ENCODE measurements at places on chromosomes 16 and 17.

DNA sequence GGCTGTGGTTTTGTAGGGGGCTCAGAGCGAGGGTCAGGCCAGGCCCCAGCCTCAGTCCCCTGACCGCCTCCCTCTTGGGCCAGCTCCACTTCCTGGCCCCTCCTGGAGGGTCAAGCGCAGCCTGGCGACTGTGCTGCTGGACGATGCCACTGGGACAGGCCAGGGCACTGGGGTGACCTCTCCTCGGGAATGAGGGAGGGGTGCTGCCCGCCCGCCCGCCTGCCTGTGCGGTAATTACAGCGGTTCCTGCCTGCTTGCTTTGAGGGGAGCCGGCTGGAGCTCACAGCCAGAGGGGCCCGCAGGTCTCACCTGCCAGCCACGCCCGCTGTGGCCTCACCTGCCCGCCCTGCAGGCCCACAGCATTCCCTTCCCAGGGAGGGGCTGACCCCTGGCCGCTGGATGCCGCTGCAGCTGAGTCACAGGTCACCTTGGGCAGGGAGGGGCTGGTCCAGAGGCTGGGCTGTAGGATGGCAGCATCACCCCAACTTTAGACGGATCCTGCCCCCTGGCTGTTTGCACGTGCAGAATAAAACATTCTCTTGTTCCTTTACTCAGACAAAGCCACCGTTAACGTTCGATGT lies 76.7 kb upstream of the CBX4 start:
- DNase-seq: no peak

DNA sequence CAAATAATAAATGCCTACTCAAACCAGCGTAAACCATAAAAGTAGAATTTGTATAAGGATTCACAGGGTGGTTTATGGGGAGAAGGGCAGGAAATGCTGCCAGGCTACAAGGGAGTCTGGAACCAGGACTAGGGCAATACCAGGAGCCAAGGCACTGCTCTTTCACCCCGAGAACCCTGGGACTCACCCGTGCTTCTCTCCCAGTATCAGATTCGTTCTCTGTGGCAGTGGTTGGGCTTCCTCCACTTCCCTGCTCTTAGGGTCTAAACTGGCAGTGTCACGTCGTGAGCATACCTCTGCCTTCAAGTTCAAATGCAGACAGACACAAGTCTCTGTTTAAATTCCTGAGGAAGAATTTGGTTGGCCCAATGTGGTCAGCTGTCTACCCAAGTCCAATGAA lies 49.3 kb downstream of the PRKCA start:
- DNase-seq: no peak

DNA sequence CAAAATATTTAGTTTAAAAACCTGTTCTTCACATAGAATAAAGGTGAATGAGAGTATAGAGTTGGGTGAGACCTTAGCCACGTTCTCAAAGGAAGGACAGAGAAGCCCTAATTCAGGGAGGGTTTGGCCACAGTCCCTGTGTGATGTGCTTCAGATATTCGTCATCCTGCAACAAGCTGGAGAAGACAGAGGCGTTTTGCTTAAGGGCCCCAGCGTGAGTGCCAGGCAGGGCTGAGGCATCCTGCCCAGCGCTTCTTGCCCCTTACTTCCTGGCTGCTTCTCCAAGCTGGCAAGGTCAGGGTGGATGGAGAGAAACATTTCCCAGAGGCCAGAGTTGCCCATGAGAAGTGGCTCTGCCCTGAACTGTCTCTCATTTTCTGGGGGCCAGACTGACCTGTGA lies 46.9 kb downstream of the AXIN2 start:
- peak; percentile 54 for DNase-seq

DNA sequence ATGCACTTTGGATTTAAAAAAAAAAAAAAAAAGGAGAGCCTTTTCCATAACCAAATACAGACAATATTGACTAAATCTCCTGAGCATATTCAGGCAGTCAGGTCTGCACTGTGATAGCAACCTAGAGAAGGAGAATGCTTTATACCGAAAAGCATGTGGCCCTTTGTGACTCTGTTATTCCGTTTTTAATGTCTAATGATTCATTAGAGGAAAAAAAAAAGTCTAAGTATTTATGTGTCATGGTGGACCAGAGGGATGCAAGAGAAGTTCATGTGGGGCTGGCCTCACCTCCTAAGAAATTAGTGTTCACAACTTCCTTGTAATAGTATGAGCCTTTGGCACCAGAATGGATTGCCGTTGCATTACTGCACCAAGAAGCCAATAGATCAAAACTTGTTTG lies 11.3 kb upstream of the VWA3A start:
- DNase-seq: no peak

DNA sequence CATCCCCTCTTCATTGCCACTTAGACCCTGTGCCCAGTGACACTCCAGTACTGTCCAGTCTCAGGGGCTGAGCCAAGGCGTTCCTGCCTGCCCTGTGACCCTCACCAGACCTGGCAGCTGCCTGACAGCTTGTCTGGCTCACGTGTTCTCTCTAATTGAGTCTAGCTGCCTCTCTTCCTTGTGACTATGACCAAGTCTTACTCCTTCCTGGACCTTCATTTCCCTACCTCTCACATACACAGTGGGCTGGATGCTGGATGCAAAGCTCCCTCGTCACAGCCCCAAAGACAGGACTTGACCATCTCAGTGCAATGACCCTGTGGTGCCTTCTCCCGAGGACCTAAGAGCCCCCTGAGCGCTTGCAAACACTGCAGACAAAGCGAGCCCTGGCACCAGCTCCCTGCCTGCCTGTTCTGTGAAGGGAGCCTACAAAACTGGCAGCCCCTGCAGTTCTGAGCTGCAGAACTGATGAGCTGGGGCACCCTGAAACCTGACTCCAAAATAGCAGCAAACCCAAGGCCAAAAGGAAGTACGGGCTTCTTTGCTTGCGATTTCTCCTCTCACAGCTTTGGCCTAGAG lies 1.7 kb downstream of the DEXI start:
- DNase-seq: no peak

- DNase-seq: no peak
Observed at GRCh38 chr16:70730944-70731343, 45.1 kb upstream of the MTSS2 start.

GRCh38 chr16:72501739-72502593 lies 330.0 kb upstream of the PMFBP1 start:
- peak; percentile 49 for DNase-seq

DNA sequence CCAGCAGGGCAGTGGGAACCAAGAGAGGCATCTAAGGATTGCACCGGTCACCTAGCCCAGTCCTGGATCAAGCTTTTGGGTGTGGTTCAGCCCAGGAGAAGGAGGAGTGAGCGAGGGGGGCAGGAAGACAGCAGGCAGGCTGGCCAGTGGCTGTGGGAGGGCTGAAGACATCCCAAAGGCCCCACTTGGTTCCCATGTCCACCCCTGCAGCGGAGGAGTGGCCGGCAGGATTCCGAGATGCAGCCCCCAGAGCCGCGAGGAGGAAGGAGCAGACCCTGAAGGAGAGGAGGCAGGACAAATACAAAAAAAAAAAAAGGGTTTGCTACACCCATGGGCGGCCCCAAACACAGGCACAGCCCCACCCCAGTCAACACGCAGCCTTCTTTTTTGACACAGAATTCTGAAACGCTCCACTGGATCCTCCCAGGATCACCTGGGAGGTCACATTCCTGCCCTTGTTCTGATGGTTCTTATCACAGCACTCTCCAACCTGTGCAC lies 1.1 kb upstream of the SLC47A2 start:
- DNase-seq: no peak

DNA sequence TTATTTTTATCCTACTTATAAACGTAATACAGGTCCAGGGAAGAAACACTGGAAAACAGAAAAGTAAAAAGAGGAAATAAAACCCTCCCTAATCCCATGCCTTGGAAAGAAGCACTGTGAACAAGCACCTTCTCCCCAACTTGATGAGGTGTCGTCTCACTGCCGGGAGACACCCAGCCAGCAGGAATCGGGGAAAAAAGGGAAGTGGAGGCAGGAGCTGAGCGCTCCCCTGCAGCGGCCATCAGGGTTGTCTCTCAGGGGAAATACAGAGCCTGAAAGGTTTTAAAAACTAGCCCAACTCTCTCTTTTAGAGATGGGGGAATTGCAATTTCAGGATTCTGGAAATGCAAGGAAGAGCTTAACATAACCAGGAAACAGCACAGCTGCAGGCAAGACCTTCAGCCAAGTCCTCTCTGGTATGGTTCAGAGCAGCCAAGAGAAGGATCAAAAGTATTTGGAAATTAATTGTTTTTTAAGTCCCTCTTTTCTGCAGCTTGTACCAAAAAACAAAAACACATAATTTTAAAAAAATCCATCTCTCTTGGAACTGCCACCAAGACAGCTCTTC lies 96.3 kb upstream of the RCVRN start:
- DNase-seq: no peak

DNA sequence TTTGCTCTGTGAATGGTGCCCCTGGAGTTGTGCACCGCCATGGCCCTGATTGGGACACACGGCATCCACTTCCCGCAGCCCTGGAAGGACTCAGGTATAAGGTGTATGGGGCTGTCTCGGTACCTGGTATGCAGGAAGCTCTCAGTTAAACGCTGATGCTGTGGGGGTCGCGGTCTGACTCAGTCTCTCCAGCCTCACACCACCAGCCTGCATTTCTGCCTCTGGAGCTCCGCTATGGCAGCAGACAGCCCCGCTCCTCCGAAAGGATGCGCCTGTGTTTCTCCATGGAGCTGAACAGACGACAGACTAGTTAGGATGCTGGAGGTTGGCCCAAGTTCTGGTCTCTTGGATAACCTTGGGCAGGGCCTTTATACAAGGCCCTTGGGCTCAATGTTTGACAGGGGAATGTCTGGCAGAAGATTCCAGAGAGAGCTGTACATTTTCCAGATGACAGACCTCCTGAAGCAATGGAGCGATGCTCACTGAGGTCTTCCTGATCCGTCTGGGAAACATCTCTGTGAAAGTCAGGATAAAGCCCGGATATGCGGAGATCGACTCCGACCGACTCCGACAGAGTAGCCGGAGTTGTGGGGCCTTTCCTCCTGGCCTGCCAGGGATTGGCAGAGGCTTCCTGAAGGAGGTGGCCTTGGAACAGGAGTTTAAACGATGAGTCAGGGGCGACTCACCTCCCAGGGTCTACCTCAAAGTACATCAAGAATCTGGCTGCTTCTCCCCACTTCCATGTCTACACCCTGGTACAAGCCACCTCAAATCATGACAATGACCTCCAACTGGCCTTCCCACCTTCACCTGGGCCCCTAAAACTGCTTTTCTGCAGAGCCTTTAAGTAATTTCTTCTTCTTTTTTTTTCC lies 21.9 kb upstream of the BCAR1 start:
- no peak for DNase-seq

DNA sequence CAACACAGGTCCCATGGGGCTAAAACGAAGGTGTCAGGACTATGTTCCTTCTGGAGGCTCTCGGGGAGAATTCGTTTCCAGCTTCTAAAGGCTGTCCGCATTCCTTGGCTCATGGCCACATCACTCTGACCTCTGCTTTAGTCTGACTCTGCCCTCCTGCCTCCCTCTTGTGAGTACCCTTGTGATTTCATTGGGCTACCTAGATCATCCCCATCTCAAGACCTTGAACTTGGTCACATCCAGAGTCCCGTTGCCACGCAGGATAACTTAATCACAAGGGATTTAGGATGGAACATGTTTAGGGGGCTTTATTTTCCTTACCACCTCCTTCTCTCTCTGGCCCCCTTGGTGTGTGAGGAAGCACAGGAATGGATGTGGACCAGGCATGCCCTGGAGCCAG lies 160.9 kb upstream of the PLCG2 start:
- DNase-seq: no peak

- DNase-seq: no peak
Observed at GRCh38 chr16:48250520-48251278, 3.4 kb upstream of the ABCC11 start.

GRCh38 chr17:30600830-30601494 lies 123.8 kb downstream of the GOSR1 start:
- DNase-seq: no peak

- no peak for DNase-seq
Observed at GRCh38 chr17:79830303-79830702, 8.9 kb downstream of the CBX4 start.

GRCh38 chr17:77227461-77228240 lies 86.9 kb downstream of the SEC14L1 start:
- DNase-seq: no peak

- peak; percentile 84 for DNase-seq
Observed at GRCh38 chr17:76529224-76530094, 8.1 kb downstream of the CYGB start.

GRCh38 chr17:82311971-82312370 lies 5.4 kb downstream of the CD7 start:
- no peak for DNase-seq

GRCh38 chr17:3630781-3631180 lies 5.3 kb downstream of the SHPK start:
- DNase-seq: no peak

DNA sequence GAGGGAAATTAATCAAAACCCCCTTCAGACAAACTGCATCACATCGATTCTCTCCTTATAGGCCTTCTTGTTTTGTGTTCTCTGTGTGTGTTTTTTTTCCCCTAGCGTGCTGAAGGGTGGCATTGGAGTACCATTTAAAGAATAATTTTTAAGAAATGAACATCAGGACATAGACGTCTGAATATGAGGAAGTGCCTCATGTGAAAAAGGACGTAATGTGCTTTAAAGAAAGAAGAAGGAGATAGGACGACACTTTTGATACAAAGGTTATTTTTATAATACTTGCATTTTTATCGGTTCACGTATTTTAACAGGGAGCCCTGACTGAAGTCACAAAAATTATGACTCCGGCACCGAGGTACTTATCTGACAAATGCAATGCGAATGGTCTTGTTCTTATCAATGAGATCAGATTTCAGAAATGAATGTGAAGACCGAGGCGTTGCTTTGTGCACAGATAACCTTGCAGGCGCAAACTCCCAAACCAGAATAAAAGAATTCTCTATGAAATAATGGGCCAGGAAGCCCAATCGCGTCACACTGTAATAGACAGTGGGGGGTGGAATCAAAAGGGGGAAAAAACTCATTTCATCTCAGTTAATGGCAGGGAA lies 606.3 kb downstream of the MAF start:
- no peak for DNase-seq

DNA sequence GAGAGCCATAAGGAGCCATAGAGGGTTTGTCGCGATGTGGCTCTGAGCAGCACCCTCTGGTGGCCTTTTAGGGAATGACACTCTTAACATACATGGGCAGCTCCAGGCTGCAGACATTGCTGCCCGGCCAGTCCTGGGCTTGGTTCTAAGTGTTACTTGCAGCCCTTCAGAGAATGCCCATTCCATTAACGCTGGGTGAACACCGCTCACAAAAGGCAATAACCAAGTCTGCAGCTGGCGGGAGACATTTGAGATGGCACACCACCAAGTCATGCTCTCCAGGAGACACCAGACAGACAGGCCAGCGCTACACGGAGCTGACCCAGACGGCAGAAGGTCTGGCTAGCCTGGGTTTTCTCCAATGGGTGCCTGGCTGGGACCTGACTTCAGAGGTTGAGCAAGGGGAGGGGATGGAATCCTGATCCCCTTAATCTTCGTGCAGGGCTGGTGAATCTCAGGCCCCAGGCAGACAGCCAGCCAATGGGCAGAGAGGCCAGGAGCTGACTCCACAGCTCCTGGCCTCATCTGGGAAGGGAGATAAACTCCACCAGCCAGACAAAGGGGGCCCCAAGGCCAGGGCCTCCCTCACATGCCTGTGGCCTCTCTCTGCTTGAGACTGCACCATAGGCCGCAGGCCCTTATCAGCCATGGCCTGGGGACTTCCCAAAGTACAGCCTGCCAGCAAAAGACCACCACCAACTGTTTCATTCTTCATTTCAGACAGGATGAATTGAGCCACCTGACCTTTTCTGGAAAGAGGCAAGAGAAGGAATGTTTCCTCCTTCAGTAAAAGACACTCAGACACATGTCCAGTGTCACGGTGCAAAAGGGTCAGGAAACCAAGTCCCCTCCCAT lies 58.8 kb downstream of the ZDHHC7 start:
- peak; percentile 67 for DNase-seq
